GM19239 (cell line): ENCODE measurements at places on chromosomes 7 and 10.
A peak's percentile ranks its signal among the peaks of the same experiment; 100 is the strongest.

DNA sequence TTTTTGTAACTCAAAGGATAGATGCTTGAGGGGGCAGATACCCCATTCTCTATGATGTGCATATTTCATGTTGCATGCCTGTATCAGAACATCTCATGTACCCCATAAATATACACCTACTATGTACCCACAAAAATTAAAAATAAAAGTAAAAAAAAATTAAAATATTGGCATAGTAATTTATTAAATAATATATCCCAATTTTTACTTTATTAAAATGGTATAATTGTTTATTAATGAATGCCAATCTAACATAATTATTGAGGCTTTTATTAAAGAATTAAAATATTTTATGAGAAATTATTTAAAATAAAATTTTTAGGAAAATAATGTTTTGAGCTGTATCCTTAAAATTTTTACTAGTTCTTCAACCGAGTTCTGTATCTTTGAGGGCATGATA is 18.9 kb upstream of the HBP1 start:
- no peak for DNase-seq

DNA sequence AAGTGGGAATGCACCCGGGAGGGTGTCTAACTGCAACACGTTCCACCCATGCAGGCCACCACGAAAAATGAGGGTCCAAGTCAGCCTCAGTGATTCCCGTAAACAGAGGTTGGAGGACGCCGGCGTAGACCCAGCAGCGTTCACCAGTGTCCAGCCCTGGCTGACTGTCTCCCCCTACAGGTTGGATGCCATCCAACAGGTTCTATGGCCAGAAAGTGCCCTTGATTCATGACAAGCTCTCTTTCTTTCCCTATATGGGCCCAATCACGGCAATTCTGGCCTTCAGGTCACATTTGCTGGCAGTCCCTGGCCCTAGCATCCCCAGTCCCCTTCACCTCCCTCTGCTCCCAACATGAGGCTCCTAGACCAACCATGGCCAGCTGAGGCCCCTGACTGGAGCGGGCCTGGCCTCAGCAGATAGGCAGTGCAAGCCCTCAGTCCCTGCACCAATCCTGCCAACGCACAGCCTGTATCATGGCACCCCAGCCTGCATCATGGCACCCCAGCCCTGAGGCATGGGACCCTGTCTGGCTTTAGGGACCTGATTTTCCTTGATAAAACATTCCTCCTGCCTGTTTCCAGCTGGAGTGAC is 227.4 kb downstream of the GRID1 start:
- DNase-seq, result no peak

DNA sequence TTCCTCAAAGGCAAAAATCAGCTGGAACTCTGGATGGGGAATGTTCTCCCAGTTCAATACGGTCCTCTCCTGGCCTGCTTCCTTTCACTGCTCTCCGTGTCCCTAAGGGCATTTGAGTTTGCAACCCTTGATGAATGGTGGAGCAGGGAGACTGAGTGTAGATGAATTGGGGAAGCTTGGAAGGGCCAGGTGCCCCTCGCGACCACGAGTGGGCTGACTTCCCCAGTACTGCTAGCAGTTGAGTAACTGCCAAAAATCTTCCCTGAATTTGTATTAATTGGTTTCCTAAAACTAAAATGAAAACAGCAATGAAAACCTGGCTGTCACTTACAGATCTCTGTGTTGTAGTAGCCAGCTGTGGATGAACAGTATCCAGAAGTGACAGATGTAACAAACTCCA is 13.6 kb downstream of the IRF5 start:
- DNase-seq, result no peak

- DNase-seq, result no peak
Observed at GRCh38 chr10:106929291-106929895, 235.1 kb downstream of the SORCS1 start.

DNA sequence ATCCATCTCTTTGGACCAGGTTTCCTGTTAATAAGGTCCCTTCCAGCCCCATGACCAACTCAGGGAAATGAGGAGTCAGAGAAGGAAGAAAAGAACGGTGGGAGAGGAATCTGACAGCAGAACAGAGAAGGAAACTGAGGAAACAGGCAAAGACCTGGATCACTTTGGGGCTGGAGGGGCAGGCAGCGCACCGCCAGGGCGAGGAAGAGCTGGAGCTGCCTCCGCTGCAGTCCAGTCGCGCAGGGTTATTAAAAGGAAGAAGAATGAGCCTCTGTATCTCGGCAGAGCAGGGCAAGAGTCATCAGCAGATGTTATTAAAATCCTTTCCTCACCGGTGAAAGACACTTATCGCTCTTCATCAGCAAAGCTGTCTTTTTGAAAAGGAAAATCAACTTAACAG is 37.7 kb upstream of the R3HCC1L start:
- DNase-seq, result no peak

- no peak for DNase-seq
Observed at GRCh38 chr10:6561552-6561951, 18.5 kb downstream of the PRKCQ start.

DNA sequence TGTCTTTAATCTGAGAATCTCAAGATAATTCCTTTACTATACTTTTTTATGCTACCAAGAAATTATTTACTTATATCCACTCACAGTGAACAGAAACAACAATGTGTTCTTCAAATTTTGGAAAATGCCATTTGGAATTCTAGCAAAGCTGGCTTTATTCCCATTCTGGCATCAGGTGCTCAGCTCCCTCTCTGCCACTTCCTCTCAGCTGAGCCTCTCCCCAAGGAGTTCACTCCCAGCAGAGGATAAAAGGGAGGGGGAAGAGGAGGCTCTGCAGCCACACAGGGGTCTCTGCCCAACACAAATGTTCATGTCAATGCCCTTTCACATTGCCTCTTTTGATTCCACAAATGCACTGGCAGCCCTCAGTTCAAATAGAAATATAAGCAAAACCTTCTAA is 116.9 kb downstream of the CPEB3 start:
- no peak for DNase-seq

- no peak for DNase-seq
Observed at GRCh38 chr10:99975106-99975829, 34.5 kb downstream of the DNMBP start.

GRCh38 chr7:37769291-37769690 is 79.1 kb upstream of the NME8 start:
- no peak for DNase-seq

DNA sequence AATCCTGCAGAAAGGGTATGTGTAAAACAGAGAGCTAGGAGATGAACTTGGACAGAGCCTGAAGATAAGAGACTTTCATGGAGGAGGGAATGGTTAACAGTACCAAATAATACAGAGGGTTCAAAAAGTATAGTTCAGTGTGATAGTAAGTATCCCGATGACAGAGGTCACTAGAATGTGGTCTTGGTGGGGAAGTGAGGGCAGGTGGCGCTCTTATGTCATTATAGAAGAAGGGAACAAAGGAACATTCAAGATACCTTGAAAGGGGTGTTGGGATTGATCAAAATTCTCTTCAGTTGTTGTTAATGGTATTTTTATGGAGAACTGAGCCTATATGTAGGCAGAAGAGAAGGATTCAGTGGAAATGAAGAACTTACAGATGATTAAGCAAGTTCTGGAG is 312.5 kb downstream of the SUGCT start:
- DNase-seq, result no peak

- DNase-seq, result no peak
Observed at GRCh38 chr7:50427518-50427917, 22.6 kb downstream of the FIGNL1 start.

- DNase-seq, result peak; percentile 53
Observed at GRCh38 chr7:27740449-27741086, 606 bp downstream of the TAX1BP1 start.

GRCh38 chr7:21128062-21128817 is 299.6 kb upstream of the SP4 start:
- no peak for DNase-seq

- no peak for DNase-seq
Observed at GRCh38 chr10:92690211-92690914, 608 bp downstream of the HHEX start.

GRCh38 chr10:15478950-15479349 is 107.9 kb upstream of the FAM171A1 start:
- DNase-seq, result no peak

- no peak for DNase-seq
Observed at GRCh38 chr7:152602962-152603361, 73.0 kb downstream of the XRCC2 start.

GRCh38 chr7:134444198-134444960 is 14.5 kb downstream of the AKR1B1 start:
- DNase-seq, result no peak

GRCh38 chr7:101626069-101626671 is 2.9 kb downstream of the MYL10 start:
- no peak for DNase-seq

- no peak for DNase-seq
Observed at GRCh38 chr7:42453931-42454361, 216.9 kb upstream of the GLI3 start.

DNA sequence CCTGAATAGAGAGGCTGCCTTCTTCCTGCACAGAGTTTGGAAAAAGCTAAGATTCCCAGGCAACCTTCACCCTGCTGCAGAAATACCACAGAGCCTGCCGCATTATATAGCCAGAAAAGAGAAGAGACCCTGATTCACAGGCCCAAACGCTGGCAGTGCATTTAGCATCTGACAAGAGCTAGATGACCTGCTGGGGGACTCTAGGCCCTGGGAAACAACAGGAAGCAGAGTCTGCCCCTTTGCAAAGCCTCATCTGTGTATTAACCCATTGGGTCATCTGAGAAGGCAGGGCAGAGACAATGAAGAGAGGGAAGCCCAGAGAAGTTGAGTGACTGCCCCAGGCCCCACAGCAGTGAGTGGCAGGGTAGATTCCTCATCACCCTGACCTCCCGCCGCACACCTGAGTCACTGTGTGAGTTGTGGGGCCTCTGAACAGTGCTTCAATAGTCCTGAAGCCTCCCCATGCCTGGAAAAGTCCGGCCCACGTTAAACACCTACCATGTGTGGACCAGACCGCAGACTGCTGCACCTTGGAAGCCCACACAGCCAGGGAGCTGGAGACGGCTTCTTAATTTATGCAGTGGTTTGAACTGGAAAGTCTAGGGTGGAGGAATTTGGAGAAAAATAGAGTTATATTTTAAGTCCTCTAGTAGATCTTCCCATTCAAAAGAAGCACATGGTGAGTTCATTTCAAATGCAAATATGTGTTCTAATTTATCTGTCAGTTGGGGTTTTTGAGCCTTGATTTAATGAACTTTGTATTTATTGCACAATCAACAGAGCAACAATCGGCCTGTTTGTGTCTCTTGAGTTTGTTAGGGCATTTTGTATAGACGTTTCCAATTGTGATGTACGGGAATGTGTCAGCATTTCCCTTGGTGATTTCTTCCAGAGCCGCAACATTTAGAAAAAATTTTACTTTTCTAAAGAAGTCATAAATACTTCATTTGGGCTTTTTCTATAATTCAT is 80.4 kb upstream of the GPR26 start:
- no peak for DNase-seq

GRCh38 chr7:28389504-28390395 is 22.6 kb upstream of the CREB5 start:
- no peak for DNase-seq

- no peak for DNase-seq
Observed at GRCh38 chr7:39810204-39810642, 139.8 kb upstream of the CDK13 start.

DNA sequence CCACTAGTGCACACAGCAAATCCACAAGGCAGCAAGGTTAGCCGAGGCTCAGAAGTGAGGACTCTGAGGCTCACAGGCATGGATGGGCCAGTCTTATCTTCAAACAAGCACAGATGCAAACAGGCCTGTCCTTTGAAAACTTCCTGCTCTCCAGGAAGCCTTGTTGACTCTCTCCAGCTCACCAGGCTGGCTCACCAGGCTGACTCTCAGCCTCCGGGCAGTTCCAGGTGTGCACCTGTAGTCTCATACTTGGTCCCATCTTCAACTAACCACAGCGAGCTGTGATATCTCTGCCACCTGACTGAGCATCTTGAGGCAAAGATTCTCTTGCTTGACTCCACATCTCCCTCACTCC is 173.9 kb upstream of the ZMIZ1 start:
- DNase-seq, result no peak

DNA sequence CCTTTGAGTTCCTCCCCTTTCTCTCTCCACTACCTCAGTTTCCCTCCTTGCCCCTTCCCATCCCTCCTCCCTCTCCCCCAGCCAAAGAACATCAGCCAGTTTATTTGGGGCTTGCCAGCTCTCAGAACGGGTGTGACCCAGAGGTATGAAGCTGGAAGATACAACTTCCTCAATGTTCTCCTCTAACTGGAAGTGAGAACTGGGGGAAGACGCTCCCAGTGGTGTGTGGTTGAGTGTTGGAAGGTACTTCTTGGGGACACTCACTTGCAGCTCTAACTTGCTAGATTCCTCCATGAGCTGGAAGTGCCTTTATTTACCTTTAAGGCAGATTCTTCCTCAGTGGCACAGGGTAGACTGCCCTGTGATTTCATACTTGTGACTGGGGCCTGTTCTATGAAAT is 110.5 kb upstream of the HABP2 start:
- no peak for DNase-seq

GRCh38 chr10:5094265-5095205 is at the start of gene AKR1C3:
Gene AKR1C3, plus strand, starts transcription at chr10:5094414. Its CDS starts 31 bp downstream, at chr10:5094445.
- no peak for DNase-seq

DNA sequence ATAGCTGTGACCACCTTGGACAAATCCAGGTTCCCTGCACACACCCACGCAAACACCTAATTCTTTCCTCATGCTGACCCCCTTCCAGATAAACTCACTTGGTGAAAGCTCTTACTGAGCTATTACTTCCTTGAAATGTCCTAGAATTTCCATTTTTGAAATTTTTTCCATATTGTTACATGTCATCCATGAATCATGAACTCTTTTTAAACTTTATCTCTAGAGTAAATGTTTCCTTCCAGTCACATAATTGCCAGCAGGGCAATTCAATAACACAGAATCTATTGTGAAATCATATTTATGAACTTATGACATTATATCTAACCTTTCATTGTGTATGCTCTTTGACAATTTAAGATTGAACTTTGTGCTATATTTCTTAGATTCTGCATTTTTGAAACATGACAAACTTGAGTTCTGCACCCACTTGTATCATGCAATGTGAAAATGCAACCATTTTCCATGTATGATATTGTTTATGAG is 26.8 kb upstream of the FGL2 start:
- no peak for DNase-seq

DNA sequence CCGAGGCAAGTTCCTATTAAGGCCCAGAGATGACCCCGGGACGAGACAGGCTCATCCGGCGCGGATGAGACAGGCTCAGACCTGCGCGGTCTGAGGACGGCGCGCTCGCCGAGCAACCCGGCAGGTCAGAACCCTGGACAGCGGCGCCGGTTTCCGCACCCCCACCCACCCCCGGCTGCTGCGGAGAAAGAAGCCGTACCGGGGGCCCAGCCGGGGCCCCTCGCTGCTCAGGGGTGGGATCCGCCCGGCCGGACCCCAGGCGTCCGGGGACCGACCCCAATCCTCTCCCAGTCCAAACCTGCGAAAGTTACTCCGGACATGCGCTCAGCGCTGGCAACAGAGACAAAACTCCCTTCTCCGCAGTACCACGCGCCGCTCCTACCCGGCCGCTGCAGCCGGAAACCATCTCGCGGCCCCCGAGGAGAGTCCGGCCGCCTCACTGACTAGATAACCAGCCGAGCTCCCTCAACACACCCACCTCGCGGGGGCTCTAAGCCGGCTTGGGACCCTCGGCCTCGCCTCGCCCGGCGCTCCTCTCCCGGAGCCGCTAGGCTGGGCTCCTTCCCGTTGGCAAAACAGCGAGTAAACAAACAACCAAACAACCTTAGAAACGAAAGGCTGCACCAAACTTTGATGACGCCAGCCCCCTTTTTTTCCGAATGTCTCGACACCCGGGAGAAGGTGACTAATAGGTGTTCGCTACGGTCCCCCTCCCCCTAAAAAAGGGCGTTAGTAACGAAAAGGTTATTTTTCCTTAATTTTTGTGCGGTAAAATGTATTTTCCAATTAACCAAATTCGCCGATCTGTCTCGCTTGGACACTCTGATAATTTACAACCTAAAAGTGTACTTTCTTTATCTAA is 2.3 kb upstream of the DRGX start:
- peak; percentile 73 for DNase-seq
